Stimulated activated CD4-positive, alpha-beta T cell treated with anti-CD3 and anti-CD28 coated beads, TNF-alpha, amount 100 ng/mL, for 4 hours (primary cell): ENCODE measurements at places on chromosomes 12 and 14.

DNA sequence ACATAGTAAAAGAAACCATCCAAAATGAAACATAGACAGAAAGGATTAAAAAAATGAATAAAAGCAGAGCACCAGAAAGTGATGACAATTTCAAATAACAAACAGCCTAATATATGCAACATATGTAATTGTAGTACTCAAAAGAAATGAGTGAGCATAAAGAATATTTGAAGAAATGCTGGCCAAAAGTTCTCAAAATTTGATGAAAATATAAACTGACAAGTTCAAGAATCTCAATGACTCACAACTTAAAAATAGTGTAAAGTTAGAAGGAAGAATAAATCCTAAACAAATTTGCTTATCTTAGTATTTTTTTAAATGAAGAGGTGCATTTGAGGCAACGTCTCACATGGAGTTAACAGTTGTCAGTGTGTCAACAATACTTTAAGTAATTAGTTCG lies 498.9 kb downstream of the SLC6A15 start:
- DNase-seq: no peak

- DNase-seq: no peak
Observed at GRCh38 chr14:62691647-62692489, 353.4 kb downstream of the KCNH5 start.

DNA sequence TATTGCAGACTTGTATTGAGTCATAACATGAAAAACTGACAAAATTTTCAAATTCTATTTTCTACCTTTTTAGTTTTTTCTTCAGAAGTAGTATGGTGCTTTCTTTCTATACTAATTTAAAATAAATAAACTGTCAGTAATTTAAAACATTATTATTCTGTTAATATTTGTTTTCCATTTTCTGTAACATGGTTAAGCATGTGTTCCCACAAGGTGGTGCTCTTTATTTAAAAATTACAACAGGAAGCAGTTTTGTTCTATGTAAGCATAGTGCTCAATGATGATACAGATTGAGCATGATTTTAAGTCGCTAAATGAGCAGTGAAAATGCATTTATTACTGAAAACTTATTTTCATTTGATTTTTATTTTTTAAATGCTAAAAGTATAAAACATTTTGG lies 114.6 kb downstream of the PPFIA2 start:
- DNase-seq: no peak

DNA sequence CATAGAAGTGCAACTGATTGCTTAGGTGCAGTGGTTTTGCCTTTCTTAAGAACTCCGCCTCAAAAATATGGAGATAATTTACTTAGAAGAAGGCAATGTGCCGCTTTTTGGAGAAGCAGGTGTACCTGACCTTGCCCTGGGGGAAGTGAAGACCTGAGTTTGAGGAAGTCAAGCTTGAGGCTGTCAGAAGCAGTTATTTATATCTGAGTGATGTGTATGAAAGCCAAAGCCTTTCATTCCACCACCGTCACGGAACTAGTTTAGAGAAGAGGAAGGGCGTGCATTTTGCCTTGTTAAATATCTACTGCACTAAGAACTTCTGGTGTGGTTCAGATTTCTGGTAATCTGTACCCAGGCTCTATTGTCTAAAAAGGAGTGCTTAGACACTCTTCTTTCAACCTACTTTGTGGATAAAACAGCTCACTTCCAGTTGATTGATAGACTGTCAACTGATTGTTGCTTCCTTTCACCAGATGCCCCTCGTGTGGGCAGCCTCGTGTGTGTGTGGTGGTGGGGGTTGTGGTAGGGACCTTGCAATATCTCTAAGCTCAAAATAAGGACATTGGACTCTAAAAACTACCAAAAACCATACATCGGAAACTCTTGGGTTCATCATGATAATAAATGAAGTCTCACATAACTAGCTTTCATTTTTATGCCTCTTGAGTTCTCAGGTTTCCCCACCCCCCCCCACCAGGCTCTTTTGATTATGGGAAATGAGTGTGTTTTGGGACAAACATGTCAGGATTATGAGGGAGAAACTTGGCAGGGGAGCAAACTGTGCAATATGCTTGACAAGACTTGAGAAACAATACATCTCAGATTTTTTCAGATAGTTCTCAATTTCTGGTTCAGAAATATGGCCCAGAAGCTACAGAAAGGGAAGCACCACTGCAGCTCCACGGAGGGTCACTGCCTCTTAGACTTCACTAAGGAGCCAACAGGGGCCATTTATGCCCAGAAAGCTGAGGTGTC lies 78.6 kb downstream of the ARF6 start:
- DNase-seq: no peak

DNA sequence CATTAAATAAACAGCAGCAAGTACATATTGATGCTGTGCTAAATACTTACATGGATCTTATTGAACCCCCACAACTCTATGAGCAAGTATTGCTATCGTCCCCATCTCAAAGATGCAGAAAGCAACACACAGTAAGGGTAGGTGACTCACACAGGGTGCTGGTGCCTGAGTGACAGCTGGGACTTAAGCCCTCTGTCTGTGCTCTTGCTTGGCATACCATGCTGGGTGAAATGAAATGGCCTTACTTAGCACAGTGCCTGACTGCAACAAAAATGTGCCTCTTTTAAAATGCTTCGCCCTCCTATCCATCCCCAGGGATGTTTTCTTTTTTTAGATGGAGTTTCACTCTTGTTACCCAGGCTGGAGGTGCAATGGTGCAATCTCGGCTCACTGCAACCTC lies 788 bp downstream of the TEX52 start:
- no peak for DNase-seq
